NCI-H526 (cell line): ENCODE measurements at places on chromosomes 1 and 21.

GRCh38 chr1:88976235-88976634 lies 16.2 kb downstream of the KYAT3 start:
- no peak for DNase-seq

DNA sequence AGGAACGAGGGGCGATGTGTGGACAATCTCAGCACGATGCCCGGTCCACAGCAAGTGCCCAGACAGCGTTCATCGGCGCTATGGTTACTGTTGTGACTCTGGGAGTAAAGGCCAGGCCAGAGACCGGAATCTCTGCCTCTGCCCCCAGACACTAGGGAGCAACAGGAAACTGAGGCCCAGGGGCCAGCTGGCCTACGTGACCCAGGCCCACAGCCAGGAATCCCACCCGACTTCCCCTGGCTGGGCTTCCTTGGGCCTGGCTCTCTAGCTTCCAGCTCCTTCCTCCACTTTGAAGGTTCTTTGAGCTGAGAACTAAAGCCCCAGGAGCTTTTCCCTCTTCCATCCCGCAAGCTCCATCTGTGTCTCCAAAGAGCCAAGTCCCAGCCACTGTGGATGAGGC lies 4.6 kb downstream of the LRP8 start:
- no peak for DNase-seq

DNA sequence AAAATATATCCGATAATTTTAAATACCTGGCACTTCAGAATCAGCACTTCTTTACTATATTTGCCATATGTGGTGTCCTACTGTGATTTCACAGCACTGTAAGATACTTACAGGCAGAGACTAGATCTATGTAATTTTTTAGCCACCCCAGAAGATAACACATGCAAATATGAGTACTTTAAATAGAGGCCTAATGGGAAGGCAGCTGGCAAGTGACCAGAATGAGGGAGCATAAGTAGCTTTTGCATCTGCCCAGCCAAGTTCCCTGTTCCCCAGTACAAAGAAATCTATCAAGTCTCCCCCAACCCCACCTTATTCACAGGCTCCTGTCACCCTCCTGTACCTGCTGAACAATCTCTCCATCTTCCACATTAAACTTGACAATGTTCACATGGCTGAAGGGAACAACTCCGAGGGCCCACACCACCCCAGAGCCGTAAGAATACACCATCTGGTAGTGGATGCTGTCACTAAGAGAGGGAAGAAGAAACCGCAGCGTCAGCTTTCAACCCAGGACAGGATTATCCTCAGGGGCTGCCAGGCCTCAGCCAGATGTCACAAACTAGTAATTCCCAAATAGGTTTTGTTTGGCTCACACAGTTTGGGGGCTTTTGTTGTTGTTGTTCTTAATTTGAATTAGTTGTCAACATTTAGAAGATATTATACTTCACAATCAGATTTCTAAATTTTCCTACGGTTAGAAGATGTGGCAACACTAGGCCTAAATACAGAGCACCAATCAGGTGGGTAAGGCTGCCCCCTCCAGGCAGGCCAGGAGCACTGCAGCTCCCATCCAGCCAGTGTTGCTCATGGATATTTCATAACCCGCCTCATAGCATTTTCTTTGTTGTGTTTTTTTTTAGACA lies 10.4 kb downstream of the EMC1 start:
- DNase-seq: peak; percentile 29

GRCh38 chr1:229098903-229099578 lies 171.9 kb upstream of the RAB4A start:
- DNase-seq: peak; percentile 28

- DNase-seq: no peak
Measured at GRCh38 chr1:15946571-15947381, 29.1 kb downstream of the ZBTB17 start.

DNA sequence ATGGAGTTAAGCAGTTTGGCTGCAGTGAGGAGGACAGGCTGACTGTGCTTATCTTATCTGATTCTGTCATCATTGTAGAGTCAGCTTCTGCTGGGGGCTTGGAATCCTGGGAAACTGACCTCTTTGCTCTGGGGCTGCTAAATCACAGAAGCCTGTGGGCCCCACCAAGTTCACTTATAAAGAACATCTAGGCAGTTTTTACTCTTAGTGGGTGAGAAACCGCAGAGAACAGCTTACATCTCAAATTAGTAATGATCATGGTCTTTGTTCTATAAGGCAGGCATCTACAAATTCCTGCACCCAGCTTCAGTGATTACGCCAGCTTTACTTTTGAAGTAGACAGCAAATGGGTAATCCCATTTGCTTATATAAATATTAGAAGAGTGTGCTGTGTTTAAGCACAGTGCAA lies 75.7 kb downstream of the ZC3H11B start:
- DNase-seq: no peak

DNA sequence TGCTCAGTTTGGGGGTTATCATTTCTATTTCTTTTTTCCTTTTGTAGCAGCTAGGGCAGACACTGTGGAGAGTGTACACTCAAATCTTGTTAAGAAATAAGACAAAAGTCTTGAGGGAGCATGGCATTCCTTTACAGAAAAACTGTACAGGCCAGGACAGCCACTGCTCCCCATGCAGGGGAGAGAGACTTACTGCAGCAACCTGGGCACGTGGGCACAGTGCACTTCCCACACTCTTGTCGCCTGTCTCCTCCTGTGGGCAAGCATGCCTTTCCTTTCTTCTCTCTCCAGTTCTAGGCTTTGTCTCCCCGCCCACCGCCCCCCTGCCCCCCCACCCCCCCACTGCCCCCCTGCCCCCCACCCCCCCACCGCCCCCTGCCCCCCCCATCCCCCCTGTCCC lies 51.9 kb downstream of the PHC2 start:
- DNase-seq: no peak

- DNase-seq: no peak
Measured at GRCh38 chr1:17230106-17230505, 18.8 kb upstream of the PADI3 start.

GRCh38 chr1:25167269-25168192 lies 64.8 kb downstream of the SYF2 start:
- DNase-seq: peak; percentile 72

DNA sequence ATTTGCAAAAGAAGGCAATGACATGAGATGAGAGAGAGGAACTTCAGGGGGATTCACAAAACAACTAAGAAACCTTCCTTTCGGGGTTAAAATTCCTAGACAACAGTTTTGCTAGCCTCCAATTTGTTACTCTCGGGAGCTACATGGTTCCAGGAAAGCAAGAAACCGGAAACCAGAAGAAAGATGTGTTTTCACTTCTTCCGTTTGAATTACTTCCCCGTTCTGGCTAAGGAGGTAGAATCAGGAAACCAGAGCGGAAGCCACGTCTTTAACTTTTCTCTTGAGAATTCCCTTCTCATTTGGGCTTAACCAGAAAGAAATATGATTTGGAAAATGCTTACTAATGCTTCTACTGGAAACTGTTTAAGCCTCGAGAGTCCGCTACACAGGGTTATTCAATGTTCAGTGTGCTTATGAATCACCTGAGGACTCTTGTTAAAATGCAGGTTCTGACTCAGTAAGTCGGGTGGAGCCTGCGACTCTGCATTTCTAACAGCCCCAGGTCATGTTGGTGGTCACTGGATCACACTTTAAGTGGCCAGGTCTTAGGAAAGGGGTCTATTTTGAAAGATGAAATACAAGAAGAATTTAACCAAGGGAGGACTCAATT lies 43.5 kb upstream of the MCOLN3 start:
- no peak for DNase-seq

- DNase-seq: no peak
Measured at GRCh38 chr1:43509007-43509739, 21.5 kb upstream of the PTPRF start.

DNA sequence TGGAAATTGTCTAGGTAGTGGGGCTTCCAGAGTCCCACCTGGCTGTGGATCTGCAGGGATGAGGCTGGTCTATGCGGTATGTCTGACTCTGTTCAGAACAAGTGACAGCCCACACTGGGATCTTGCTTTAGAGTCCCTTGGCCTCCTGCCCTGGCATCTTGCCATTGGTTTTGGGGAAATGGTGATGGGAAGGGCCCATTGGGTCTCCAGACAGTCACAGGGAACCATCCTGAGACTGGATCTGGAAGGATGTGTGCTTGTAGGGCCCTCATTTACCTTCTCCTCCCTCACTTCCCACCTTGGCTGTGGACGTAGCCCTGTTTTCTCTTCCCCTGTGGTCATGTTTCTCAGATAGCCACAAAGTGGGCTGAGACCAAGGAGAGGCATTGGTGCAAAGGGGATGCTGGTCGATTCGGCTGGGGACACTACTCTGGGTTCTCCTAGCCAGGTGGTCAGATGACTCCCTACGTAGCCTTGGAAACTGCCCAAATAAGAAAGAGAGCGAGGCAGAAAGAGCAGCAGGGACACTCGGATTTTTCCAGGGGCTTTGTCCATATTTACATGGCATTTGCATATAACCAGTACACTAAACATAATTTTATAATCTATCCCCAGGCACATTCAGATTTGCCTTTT lies 15.1 kb downstream of the SOX13 start:
- peak; percentile 92 for DNase-seq

DNA sequence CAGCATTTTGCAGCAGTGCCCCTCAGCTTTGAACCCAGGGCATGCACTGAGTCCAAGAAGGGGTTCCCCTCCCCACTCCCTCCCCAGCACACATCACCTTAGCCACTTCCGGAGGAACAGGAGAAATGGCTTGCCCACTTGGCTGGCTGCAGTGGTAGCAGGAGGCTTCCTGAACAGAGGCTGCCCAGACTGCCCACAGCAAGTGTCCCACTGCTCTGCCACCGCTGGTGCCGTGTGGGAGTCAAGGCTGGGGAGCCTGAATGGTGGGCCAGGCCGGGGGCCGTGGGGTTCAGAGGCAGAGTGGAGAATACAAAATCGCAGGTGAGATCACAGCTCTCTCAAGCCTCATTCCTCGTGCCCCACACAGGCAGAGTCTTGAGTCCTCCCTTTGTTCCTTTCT lies 34.5 kb downstream of the CD247 start:
- no peak for DNase-seq

- DNase-seq: no peak
Measured at GRCh38 chr1:228996281-228996680, 261.0 kb downstream of the RHOU start.

DNA sequence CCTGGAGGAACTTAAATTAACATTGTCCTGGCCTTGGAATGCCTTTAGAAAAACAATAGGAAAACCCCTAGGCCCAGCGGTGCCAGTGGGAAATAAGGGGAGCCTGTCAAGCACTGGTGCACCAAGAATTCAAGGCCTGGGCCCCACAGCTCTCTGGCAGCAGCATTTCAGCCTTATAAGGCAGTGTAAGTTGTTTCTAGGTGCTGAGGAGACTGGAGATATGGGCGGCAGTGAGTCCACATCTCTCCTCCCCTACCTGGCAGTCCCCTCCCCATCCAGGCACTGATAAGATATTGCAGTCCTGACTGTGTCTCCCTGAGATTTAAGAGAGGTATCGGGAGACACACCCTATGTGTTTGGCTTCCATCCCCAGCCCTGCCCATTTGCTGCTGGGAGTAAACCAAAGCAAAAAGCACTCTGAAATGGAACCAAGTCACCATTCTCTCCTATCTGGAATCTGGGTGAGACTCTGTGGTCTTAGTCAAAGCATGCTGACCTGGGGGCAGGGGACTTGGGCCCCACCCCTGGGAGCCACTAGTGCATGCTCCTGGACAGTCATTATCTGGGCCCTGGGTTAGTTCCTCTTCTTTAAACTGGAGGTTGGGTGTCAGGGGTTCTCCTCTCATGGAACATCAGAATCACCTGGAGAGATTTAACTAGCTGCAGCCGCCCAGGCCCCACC lies 30.5 kb downstream of the DEGS1 start:
- DNase-seq: no peak

GRCh38 chr1:213120961-213121360 lies 69.9 kb downstream of the RPS6KC1 start:
- DNase-seq: no peak

- DNase-seq: no peak
Measured at GRCh38 chr21:45297329-45297728, 9.6 kb upstream of the POFUT2 start.

- DNase-seq: no peak
Measured at GRCh38 chr1:93766451-93766850, 84.8 kb upstream of the BCAR3 start.

GRCh38 chr1:67919274-67920072 lies 86.2 kb upstream of the GNG12 start:
- no peak for DNase-seq

DNA sequence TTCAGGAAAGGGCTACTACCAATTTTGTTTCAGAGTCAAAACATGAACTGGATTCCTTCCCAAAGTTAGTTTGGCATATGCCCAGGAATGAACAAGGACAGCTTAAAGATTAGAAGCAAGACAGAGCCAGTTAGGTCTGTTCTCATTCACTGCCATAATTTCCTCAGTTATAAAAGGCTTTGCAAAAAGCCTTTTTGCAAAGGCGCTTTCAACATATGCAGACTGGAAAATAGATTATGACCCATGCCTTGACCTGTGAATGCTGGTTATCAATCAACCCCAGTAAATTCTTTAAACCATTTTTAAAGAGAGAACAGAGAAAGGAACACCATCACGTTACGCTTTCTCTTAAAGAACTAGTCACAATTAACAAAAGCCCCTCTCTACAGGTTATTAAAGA lies 1.7 kb upstream of the FRRS1 start:
- no peak for DNase-seq

- DNase-seq: no peak
Measured at GRCh38 chr1:227887697-227888403, 59.9 kb downstream of the WNT9A start.

DNA sequence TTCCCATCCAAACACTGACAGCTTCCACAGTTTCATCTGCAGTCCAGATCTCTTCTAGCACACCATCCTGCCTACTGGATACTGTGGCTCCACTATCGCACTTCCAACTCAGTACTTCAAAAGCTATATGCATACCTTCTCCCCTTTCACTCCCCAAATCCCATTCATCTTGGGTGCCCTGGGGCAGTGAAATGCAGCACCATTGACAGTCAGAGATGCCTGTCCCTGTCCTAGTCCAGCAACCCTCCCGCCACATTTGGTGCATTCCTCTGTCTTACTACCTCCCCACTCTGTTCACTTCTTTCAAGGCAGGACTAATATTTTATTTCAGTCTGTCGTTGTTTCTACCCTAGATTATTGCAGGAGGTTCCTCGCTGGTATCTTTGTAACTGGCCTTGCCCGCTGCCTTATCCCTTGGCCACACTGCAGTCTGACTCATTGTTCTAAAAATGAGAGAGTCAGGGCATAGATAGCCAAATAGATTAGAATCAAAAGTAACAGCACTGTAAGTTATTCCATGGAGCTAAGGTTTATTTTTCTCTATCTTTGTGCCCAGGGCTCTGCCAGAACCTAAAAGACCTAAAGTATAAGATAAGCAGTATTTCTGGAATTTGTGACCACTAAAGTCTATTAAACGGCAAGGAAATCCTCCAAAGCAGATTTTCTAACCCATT lies 96.7 kb downstream of the ESRRG start:
- no peak for DNase-seq

GRCh38 chr21:14911351-14911750 lies 153.4 kb downstream of the NRIP1 start:
- DNase-seq: no peak

DNA sequence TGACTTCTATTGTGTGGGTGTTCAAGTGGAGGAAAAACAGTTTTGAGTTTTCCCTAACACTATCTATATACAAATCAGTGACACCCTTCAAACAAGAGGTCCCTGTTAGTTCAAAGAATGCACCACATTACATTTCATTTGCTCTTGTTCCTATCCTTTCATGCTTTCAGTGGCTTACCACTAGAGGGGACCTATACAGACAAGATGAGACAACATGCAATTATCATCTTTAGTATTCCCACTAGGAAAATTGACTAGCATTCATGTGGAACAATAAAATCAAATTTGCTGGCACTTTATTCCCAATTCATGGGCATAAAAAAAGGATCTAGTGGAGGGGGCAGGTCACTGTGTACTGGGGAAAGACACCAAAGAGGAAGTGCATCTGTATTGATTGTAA lies 13.3 kb upstream of the SIPA1L2 start:
- no peak for DNase-seq
